Karpas-422 (cell line): ENCODE measurements at places on chromosomes 5 and 9. TPM values are rescaled to one million over a fixed set of nuclear protein-coding genes. Genes with fewer than 3 reads are reported as not detected.

The PRELID2 gene
- total RNA-seq: not detected in 2 replicates

The CEL gene
- 0.19 and 1.9 TPM in 2 replicates for total RNA-seq

The WNK2 gene
- not detected in 2 replicates for total RNA-seq

The DRD1 gene
- not detected in 2 replicates for total RNA-seq

The PDE8B gene
- 0.04 and 0.15 TPM in 2 replicates for total RNA-seq

The FOXD4L4 gene
- 0.14 and 0.41 TPM in 2 replicates for total RNA-seq

The PCDHGA12 gene
- total RNA-seq: 6.6 and 7.8 TPM in 2 replicates

The WDR38 gene
- not detected in 2 replicates for total RNA-seq

The B4GALT1 gene
- total RNA-seq: 4.0 and 6.9 TPM in 2 replicates

The PDZD2 gene
- total RNA-seq: not detected in 2 replicates

The PTGR1 gene
- total RNA-seq: not detected in 2 replicates

The CNTNAP3B gene
- not detected in 2 replicates for total RNA-seq

The FBXO4 gene
- total RNA-seq: 21.4 and 48.4 TPM in 2 replicates

The UBAP2 gene
- 18.8 and 56.8 TPM in 2 replicates for total RNA-seq

The AK1 gene
- 1.0 and 32.6 TPM in 2 replicates for total RNA-seq

The MEF2C gene
- total RNA-seq: 105 and 171 TPM in 2 replicates

The PCDHB10 gene
- total RNA-seq: 0.11 TPM in 1 of 2 replicates, not detected in the other

The SLC36A3 gene
- not detected in 2 replicates for total RNA-seq

The LHX3 gene
- not detected in 2 replicates for total RNA-seq

The NME5 gene
- 1.3 and 2.0 TPM in 2 replicates for total RNA-seq

The STK10 gene
- 24.9 and 48.2 TPM in 2 replicates for total RNA-seq

The ADAMTSL2 gene
- total RNA-seq: not detected in 2 replicates

The PCSK5 gene
- not detected in 2 replicates for total RNA-seq

The CCDC112 gene
- total RNA-seq: 8.0 and 13.0 TPM in 2 replicates

The IFNA8 gene
- not detected in 2 replicates for total RNA-seq

The SLC1A3 gene
- not detected in 2 replicates for total RNA-seq

The SLCO6A1 gene
- total RNA-seq: not detected in 2 replicates

The ANKRD31 gene
- total RNA-seq: 0.22 and 0.30 TPM in 2 replicates

The NADK2 gene
- 33.2 and 36.9 TPM in 2 replicates for total RNA-seq

The GALNT12 gene
- total RNA-seq: 14.9 and 16.2 TPM in 2 replicates

The OBP2B gene
- total RNA-seq: not detected in 2 replicates

The SCGB3A2 gene
- not detected in 2 replicates for total RNA-seq
